Tibial artery (tissue), 4 donors: ENCODE measurements at places on chromosomes 12 and 14.

GRCh38 chr14:34259996-34260395, 202.0 kb downstream of the SPTSSA start:
- no peak for DNase-seq

DNA sequence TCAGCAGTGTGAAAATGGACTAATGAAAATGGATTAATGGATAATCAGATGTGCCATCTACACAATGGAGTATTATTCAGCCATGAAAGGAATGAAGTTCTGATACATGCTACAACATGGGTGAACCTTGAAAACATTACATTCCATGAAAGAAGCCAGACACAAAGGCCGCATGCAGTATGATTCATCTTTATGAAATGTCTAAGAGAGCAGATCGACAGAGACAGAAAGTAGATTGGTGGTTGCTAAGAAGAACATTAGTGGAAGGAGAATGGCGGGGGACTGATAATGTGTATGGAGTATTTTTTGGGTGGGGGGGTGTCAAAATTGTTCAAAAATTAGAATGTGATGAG, 47.3 kb downstream of the PRKAB1 start:
- no peak for DNase-seq

DNA sequence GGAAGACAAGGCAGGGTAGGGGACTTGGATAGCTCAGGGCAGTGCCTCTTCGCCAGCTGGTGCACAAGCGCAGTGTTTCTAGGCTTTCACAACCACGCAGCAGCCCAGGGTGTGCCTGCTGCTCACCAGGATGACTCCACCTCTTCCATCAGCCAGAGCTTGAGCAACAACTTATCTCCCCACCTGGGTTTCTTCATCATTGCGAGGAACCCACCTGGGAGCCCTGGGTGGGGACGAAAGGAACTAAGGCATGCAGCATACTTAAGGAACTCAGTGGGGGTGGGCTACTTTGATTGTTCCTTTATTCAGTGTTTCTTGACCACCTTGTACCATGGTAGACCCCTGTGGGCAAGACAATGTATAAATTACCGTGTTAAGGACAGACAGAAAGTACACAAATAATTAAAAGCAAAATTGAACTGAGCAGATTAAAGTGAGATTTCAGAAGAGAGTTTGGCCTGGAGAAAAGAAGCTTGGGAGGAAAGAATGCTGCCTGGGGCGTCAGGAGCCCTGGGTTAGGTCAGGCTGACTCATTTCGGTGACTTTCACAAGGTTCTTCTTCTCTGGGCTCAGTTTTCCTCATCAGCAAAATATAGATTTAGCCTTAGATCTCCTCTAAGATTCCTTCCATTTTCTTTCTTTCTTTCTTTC, 22.9 kb downstream of the KRT18 start:
- no peak for DNase-seq

GRCh38 chr14:62585247-62585646, 460.0 kb downstream of the KCNH5 start:
- DNase-seq: no peak

- no peak for DNase-seq
These were observed 117.1 kb downstream of the GXYLT1 start for GRCh38 chr12:42027546-42027945.

DNA sequence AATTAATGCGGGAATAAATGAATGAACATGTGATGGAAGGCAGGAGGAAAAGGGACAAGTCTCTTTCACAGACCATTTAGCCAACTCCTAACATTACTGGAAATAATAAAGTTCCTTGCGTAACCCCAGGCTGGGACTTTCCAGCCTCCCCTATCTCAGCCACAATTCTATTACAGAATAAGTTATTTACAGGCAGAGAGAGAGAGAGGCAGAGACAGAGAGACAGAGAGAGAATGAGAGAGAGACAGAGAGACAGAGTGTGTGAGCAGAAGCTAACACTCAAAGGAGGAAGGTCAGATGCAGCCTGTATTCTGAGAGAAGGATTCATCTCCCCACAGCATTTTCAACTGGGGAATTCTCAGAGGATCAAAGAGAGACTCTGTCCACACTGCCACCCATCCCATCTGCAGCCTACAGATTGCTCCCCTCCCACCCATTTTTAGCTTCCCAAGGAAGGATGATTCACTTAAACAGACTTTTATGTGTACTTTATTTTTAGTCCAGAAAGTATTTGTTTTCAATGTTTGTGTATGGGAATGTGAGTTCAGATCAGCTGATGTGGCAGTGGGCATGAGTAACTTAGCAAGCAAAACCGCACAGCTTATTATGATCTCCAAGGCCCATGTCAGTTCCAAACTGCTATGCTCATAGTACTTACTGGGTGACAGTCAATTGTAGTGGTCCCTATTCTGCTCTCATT, 165.7 kb downstream of the CAND1 start:
- DNase-seq: peak; percentile 54

DNA sequence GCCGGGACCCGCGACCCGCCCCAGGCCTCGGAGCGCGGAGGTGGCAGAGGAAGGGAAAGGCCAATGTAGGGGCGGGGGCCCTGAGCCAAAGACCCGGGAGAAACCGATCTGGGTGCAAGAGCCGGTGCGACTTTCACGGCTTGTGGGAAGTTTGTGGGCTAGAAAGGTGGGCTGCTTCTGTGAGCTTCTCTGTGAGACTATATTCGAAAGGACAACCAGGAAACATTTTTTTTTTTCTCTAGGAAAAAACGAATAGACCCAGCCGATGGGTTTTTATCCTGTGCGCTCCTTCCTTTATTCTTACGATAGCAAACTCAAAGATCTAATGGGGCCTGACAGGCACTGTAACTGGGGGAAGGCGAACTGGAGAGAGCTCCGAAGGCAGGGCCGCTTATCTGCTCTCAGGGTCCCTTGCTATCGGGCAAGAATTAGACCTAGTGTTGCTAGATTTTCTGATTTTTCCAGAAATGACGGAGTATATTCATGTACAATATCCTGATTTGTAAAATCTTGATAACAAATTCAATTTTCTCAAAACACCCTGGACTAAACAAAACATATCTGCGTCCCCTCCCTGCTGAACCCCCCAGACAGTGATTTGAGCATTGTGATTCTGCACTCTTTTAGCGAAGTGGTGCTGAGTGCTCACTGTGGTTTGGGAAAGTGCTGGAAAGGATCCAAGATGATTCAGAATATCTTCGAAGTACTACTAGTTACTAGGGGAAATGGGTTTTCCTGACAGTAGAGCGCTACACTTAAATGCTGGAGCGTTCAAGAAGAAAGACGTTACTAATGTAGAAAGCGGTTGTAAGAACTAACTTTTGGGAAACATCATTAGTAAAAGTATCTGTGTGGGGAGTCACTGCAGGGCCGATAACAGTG, 563 bp upstream of the STXBP6 start:
- no peak for DNase-seq

GRCh38 chr12:16329594-16329993, 17.9 kb upstream of the MGST1 start:
- no peak for DNase-seq

DNA sequence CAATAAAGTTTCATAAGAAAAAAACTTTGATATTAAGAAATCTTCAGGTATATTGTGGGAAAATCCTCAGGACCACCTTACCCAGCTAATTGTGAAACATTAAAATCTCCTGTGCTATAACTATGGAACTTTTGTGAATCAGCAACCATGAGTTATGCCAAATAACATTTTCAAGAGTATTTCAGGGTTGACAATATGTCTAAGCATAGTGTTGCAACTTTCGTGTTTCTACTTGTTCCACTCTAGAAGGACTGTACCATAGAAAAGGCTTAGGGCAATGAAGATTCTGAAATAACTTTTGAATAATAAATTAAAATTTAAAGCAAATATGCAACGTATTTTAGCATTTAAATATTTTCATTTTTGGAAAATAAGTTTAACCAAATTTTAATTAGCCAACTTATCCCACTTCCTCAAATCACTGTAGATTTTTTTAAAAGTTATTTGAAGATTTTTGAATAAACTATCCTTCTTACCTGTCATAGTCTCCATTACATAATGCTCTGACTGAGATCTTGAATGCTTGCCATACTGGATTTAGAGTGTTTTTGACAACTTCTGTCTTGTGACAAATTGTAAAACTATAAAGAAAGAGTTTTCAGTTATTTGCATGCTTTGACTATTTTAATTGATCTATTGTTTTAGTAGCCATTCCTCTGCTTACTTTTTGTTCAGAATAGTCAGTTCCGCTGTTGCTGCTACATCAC, 143.6 kb downstream of the CPNE8 start:
- DNase-seq: no peak

DNA sequence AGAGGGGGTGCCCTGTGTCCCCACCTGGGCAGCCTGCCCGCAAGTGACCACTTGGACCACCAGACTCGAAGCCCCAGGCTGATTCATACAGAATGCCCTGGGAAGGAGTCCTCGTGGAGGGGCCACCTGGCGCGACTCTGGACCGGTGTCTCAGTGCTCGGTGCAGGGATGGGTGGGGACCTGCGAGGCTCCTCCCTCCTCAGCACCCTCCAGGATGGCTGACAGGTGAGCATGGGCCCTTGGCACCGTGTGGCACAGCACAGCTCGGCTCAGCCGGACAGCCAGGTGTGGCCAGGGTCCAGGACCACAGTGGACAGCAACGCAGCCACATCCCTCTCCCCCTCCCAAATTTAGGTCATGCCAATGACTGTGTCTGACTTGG, 44.5 kb downstream of the CCNK start:
- DNase-seq: no peak

DNA sequence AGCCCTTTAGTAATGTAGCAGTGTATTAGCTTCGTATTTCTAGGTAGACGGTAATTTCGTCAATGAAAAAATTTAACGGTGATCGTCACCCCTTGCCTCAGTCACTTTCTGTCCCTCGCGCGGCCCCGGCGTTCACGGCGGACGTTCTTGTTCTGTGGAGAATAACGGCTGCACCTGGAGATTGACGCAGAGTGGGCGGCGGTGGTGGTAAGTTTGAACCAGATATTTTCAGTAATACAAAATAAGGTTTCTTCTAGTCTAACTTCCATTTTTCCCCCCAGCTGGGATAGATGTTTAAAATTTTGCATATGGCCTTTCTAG, 341 bp downstream of the ZNF10 start:
- peak; percentile 73 for DNase-seq

- peak; percentile 64 for DNase-seq
These were observed 65.9 kb downstream of the CACNA1C start for GRCh38 chr12:2118481-2119255.

DNA sequence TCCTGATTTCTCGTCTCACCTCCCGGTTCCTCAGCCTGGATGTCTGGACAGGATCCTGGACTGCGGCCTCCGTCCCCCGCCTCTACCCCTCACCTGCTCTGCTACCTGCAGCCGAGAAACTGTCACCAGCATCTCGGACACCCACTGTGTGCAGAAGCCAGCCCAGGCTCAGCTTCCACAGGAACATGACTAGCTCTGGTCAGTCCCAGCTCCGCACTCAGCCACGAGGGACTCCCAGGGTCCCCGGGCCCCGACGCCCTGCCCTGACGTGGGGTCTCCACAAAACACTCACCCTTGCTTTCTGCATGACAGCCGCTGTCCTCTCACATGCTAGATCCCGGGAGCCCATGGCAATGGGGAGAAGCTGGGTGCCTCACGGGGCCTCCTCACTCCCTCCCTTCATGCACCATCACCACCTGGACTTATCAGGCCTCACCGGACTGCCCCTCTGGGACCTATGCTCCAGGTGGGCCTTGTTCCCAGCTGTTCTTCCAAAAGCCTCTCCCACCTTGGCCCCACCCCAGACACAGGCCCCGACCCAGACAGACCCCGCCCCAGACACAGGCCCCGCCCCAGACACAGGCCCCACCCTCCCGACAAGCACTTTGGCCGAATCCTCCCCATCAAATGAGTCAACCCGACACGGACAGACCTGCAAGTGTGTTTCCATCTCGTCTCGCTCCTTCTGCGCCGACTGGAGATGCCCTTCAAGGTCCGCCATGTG, 26.9 kb upstream of the ANKLE2 start:
- no peak for DNase-seq

- peak; percentile 84 for DNase-seq
These were observed 55.1 kb upstream of the CMKLR1 start for GRCh38 chr12:108394196-108394595.

GRCh38 chr12:69039911-69040310, 106.9 kb upstream of the CPM start:
- no peak for DNase-seq

DNA sequence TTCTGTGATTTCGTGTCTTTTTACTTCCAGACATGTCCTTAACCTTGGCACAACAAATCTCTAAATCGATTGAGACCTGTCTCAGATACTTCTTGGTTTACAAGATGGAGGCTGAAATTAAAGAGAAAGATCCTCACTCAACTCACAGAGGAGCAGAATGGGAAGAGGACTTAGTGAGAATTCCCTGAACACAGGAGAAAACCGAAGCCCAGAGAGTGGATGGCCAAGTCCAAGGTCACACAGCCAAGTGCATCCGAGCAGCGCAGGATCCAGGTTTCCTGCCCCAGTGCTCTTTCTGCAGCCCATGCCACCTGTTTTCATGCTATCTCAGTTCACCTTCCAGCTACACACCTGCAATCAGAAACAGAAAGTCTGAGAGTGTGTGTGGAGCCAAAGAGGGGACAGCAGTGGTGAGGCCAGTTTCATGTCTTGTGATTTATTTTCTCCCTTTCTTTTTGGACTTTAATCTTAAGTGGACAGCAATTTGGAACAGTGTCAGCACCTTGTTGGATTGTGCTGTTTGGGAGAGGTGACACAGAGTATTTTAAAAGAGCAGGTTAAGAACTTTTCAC, 22.9 kb upstream of the TCL1B start:
- DNase-seq: no peak

DNA sequence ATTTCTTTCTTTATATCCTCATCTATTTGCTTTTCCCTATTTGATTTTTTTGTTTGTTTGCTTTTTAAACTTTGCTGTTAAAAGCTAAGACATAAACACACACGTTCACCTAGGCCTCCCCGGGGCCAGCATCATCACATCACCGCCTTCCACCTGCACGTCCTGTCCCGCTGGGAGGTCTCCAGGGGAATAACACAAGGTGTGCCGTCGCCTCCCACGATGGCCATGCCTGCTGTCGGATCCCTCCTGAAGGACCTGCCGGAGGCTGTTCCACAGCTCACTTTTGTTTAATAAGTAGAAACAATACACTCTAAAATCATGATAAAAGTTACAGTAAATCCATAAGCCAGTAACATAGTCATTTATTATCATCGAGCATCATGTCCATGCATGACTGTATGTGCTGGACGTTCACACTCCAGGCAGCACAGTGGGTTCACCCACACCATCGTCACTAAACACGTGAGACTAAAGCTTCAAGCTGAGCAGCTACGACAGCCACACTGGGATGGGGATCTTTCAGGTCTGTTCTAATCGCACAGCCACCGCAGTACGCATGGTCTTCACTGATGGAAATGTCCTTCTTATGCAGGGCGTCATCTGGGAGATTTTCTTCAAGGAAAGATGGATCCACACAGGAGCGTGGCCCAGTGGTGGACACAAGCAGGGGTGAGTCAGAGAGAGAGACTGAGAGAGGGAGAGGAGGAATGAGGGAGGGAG, 3.6 kb downstream of the RIMBP2 start:
- DNase-seq: no peak

- DNase-seq: no peak
These were observed 940.2 kb downstream of the GALC start for GRCh38 chr14:87052646-87053225.
